ENCODE measurements at places on chromosomes 4 and X.

- no peak for DNase-seq
Observed at GRCh38 chr4:183936047-183936446, 30.9 kb downstream of the STOX2 start.

DNA sequence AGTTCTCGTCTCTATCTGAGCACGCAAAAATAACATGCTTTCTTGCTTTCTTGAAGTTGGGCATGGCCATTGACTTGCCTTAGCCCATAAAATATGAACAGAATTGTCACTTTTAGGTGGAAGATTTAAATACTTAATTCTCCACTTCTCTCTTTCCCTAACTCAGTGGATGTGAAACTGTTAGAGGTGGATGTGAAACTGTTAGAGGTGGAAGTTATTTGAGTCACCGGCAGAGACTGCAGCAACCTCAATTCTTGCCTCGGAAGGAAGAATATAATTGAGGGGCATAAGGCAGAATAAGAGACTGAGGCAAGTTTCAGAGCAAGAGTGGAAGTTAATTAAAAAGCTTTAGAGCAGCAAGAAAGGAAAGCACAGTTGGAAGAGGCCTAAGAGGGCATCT is 2.8 kb upstream of the PARM1 start:
- DNase-seq = no peak

DNA sequence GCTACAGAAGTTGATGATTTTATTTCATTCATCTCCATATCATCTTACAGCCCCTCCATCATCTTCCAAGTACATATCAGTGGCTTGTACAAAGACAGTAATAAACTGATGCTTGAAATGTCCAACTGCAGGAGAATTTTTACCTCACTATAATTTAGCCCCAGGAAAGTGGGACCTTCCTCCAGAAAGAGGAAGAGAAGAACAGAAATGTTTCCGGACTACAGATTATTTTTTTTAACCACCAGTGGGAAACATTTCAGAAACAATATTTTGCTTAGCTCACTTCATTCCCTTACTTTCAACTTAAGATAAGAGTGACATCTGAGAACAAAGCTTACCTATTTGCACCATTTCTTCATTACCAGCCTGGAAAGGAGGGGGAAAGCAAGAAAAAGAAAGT is 2.0 kb downstream of the ADAMTS3 start:
- DNase-seq = no peak

- no peak for DNase-seq
Observed at GRCh38 chr4:12221031-12221430, 792.3 kb upstream of the HS3ST1 start.

DNA sequence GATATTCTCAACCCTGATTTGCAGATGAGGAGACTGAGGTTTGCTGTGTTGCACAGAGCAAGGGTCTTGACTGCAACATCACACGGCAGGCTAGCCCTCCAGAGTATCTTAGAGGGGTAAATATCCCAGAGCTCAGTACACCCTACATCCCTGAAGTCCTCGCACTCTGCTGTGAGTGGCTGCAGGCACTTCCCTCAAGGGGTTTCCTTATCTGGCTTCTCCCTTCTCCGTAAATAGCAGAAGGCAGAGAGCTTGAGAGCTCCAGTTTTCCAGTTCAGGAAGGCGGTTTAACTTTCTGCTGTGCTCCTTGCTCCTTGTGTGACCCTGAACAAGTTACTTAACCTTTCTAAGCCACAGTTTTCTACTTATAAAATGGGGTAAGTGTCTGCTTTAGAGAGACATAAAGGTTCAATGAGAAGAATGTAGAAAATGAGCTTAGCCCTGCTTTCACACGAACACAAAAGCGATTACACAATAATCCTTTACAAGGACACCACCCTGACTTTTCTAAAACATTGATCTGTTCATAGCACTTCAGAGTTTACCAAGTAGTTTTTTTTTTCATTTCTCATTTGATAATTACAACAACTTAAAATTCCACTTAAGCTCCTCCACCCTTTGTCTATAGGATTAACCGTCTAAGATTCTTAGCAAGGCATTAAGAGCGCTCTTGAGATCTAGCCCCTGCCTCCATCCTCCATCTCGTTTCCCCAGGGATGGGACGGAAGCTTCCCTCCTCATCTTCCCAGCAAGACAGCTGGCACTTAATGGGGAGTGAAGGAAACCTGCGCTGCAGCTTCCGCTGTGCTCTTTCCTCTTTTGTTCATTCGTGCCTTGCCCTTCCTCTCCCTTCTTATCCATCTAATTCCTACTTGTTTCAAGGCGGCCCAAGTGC is 68.4 kb downstream of the TAPT1 start:
- no peak for DNase-seq

- DNase-seq = no peak
Observed at GRCh38 chrX:24204958-24205357, 55.4 kb downstream of the ZFX start.

DNA sequence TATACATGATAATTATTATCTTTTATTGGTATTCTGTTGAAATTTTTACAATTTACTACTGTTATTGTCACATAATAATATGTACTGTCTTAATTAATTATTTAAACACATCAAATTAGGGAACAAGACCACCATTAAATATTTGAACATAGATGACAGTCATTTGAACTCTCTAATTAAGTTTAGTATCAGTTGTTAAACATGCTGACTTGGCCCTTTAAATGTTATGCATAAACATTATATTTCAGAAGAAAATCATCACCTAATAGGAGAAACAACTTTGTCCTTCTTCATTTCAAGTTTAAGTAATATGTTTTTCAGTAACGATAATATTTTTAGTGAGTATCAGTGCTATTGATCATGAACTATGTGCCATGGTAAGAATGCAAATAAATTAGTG is 623.5 kb upstream of the GNPDA2 start:
- DNase-seq = no peak

DNA sequence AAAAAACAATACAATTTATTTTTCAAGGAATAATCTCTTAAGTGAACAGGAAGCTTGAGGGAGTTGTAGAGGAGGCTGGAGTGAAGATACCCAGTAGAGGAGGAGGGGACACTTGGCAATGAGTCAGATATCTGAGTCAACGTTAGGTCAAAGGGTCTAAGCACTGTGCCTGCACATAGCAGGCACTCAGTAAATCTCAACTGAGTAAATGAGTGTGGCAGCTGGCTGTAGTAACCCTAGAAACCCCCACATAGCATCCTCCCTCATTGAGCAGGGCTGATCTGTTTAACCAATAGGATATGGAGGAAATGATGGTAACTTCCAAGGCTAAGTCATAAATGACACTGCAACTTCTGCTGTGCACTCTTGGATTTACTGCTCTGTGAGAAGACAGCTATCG is 186.0 kb upstream of the FAM241A start:
- DNase-seq = no peak

GRCh38 chrX:5870238-5870637 is 358.4 kb downstream of the NLGN4X start:
- no peak for DNase-seq

GRCh38 chr4:145347684-145348083 is 134.0 kb upstream of the SMAD1 start:
- peak; percentile 13 for DNase-seq

- no peak for DNase-seq
Observed at GRCh38 chr4:154566639-154567204, 3.9 kb downstream of the FGB start.

DNA sequence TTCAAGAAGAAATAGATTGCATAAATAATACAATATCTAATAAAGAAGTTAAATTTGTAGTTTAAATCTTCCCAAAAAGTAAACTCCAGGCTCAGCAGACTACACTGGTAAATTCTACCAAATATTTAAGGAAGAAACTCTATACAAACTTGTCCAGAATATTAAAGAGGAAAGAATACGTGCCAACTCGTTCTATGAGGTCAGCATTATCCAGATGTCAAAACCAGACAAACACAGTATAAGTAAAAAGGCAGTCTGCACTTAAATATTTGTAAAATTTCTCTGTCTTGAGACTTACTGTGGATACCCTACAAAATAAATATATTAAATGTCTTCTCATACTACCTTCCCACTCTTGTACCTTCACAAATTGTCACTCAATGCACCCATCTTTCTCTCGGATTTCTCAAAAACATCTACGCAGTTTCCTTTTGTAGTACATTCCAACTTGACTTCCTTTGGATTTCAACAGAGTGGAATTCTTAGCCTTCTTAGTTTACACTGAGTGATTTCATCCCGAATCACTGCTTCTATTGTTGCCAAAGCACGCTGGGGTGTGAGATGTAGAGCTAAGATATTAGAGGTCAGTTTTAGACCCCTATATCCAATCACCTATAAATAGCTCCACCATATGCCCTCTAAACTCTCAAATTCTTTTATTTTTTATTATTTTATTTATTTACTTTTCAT is 71.6 kb upstream of the MAB21L2 start:
- DNase-seq = peak; percentile 39

DNA sequence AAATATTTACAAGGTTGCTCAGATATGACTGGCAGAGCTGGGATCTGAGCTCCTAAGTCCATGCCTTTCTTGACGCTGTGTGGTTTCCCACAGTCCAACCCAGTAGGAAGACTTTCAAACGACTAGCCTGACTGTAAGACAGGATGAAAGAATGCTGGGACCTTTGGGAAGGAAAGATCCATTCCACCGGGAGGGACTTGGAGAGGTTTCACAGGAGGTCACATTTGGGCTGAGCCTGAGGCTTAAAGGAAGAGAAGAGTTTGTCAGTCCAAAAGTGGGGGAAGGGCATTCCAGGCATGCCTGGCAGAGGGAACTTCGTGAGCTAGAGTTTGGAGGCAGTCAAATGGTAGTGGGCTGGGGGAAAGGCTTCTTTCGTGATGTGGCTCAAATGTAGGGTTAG is 1.5 kb downstream of the STARD8 start:
- DNase-seq = no peak

DNA sequence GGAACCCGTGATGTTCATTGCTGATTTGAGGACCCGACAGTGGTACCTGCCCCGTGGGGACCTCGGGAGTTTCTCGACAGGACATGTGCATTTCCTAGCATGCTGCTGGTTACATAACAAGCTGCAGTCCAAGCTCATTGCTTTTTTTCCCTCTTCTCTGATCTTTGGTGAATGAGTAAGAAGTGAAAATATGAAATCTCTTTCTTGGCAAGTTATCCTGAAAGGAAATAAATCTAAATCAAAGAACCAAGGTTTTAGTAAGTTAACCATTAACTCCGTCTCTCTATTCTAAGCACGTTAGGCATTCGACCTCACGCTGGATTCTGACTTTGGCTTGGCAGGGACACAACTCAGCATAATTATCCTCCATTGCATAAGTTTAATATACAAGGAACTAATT is 86.6 kb downstream of the STK32B start:
- DNase-seq = no peak

DNA sequence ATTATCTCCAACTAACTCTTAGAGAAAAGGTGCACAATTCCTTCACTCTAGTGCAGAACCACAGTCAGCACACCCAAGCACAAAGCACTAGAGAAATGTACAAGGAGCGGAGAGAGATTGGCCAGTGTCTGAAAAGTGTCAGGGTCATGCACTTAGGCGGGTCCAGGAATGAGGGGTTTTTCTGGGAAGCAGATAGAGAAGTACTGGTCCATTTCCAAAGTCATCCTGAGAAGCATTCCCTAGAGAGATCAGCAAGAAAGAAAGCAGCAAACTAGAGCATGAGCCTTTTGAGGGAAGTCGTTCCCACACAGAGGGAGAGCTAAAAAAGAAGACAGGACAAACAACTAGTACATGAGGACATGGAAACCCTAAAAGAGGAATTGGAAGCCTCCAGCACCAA is 168.1 kb upstream of the MAP3K15 start:
- DNase-seq = no peak

DNA sequence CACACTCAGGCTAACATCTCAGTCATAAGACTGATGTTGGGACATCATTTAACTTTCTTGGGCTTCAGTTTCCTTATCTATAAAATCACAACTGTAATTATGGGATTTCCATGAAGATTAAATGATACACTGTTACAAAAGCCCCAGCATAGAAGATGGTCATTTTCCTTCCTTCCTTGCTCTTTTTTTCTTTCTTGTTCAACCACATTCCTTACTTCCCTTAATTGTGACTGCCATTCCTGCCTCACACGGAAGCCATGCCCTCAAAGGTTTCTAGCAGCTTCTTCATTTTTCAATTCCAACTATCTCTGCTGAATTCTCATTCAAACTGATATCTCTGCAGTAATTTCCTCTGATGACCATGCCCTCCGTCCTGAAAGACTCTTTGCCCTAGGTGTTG is 311.8 kb downstream of the PPP3CA start:
- DNase-seq = no peak

DNA sequence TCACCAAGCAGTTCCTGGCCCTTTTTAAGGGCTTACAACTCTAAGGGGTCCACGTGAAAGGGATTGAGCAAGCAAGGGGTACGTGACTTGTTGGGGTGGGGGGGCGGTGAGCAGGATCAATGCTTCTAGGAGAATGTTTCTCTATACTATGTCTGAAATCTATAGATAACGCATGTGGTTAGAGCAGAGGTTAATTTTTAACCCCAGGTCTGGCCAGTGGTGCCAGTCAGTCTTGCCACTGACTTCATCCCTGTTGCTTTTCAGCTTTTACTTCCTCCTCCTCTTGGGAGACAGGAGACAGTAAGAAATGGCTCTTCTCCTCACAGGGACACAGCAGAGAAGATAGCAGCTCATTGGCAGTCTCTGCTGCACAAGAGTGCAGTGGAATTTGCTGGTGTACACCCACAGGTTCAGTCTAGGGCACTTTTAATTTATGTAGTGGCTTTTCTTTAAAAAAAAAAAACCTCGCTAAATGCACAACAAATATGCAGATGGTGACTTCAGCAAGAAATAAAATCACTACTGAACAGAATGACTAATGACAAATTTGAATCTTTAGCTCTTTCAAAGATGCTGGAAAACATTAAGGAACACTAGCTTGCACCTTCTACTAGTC is 190.5 kb downstream of the CCNG2 start:
- DNase-seq = no peak

GRCh38 chrX:43357741-43358140 is 298.4 kb upstream of the MAOA start:
- no peak for DNase-seq

- no peak for DNase-seq
Observed at GRCh38 chr4:121041307-121042090, 30.8 kb downstream of the NDNF start.

- DNase-seq = no peak
Observed at GRCh38 chr4:81606801-81607501, 135.2 kb upstream of the RASGEF1B start.

GRCh38 chr4:3715061-3715854 is 50.9 kb upstream of the ADRA2C start:
- no peak for DNase-seq
